Fibroblast of skin of left quadriceps (primary cell): ENCODE measurements at places on chromosomes 12 and 14.

DNA sequence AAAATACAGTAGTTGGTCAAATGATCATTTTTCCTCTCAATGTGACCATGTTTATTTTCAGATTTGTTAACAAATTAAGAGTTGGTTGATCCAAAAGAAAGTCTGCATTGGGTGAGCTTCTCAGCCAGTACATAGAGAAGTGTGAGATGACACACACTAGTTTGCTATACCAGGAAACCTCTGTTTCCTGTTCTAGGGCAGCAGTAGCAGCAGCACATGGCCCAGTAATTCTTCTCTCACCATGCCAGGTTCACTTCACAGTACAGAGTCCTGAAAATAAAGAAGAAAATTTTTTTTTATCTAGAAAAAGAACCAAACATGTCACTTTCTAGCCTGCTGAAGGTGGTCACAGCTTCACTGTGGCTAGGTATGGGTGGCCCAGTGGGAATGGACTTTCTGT, 250.2 kb upstream of the OR4E1 start:
- no peak for DNase-seq

- DNase-seq = no peak
These were observed 67.0 kb downstream of the FBXW8 start for GRCh38 chr12:116977465-116978380.

GRCh38 chr14:55151601-55152000, 22.5 kb downstream of the LGALS3 start:
- no peak for DNase-seq

DNA sequence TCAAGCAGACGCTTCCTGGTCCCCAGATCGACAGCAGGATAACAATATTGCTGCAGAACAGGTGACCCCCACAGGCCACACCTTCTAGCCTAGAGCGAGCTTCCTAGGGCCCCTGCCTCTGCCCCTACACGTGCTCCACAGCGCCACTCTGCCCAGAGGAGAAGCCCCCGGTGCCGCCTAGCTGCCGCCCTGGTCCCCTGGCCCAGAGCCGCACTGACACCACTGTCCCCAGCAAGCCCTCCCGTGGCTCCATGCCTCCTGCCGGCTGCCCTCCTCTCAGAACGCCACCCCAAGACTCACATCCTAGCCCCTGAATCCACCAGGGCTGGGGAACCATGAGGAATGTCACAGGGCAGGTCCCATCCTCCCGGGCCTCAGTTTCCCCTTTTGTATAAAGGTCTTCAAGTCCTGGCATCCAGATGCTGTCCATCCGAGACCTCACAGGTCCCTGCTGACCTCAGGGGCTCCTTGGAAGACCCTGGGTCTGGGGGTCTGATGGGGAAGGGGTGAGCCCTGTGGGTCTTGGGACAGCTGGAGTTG, 31.0 kb downstream of the JAG2 start:
- no peak for DNase-seq

- DNase-seq = no peak
These were observed 81.0 kb downstream of the NTS start for GRCh38 chr12:85955127-85955526.

GRCh38 chr14:69848903-69849391, 30.3 kb upstream of the SMOC1 start:
- no peak for DNase-seq

DNA sequence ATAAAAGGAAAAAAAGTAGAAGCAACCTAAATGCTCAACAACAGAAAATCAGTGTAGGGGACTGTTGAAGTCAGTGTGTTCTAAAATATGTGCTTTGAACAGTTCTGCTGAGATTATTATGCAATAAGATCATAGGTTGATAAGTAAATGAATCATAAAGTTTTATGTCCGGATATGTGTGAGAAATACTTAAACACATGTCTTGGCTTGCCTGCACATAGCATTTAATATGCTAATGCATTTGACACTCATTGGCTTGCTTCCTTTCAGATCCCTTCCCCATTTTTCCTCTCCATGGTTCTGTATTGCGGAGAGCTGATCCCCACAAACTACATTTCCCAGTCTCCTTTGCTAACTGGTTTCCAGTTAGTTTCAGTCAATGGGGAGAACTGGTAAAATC, 573.8 kb upstream of the TBX3 start:
- DNase-seq = peak; percentile 71

DNA sequence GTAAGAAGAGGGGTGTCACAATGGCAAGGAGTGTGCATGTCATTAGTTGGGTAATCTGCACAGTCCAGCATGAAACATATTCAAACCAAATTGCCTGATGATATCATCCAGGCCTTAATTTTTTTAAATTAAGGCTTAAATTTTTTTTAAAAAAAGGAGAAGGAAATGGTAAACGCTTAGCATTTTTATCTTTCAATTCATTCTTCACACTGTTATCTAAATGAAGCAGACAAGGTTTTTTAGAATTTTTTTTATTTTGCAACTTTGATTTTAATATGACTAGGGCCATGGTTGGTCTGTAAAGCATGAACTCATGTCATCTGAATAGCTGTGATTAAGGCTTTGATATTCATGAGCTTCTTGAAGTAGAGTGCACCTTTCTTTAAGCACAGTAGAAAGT, 362.5 kb downstream of the SYT1 start:
- DNase-seq = no peak

- DNase-seq = no peak
These were observed 45.5 kb downstream of the SLC38A6 start for GRCh38 chr14:61026526-61026925.

GRCh38 chr12:111107392-111108178, 187.2 kb upstream of the MYL2 start:
- no peak for DNase-seq

- no peak for DNase-seq
These were observed 23.3 kb downstream of the TPCN1 start for GRCh38 chr12:113244478-113244958.

DNA sequence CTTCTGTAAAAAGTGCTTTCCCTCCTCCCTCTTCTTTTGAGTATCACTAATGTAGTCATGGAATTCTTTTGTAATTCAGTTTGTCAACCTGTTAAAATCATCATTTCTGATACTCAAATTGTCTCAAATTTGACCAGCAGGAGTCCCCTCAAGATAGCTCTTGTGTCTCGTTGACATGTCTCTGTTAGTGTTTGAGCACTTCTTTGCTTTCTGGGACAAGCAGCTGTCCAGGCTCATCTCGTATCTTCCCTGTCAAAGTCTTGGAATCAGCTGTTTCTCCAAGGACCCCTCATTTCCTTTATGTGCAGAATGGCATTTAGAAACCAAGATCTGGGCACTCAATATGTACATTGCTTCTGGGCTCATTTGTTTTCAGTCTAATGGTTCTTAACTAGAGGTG, 10.7 kb downstream of the CIPC start:
- no peak for DNase-seq

- no peak for DNase-seq
These were observed 79.6 kb upstream of the IFNG-AS1 start for GRCh38 chr12:67909681-67910080.

- no peak for DNase-seq
These were observed 124.7 kb downstream of the SLC15A4 start for GRCh38 chr12:128699106-128699505.

- DNase-seq = no peak
These were observed 38.6 kb upstream of the VPS33A start for GRCh38 chr12:122304924-122305323.

GRCh38 chr12:33795536-33795935, 226.8 kb upstream of the ALG10 start:
- DNase-seq = no peak

- DNase-seq = no peak
These were observed 56.6 kb downstream of the SUDS3 start for GRCh38 chr12:118432812-118433545.

DNA sequence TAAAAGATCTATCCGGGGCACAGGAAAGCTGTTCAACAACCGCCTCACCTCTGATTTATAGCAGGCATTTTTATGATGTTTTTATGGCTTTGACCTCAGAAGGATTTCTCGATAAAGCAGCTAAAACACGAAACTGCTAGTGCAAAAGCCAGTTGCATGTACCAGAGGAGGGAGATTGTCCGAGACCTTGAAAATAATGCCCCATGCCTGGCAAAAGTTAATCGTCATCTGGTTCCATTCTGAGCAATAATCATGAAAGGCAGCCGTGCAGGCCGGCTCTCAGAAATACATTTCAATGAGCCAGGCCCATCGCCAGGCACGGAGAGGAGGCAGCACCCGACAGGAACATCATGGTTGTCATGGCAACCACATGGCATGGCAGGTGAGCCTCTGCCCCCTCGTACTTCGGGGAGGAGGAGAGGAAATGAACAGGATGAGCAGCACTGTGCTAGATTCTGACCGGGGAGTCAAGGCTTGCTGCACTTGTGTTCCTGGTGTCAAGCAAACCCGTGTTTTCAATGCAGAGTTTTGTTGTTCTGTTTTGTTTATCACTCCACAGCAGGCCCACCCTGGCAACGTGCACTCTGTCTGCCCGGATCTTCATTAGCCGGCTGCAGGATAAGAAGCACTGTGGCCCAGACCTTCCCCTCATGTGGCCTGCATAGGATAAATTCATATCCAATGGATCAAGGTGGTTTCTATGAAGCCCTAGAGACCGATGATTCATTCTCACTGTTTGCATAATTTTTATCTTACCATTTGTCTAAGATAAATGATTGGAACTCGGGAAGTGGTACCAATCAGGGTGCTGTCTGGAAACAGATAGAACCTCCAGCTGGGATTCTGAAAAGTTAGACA, 160.2 kb downstream of the RIMBP2 start:
- no peak for DNase-seq

DNA sequence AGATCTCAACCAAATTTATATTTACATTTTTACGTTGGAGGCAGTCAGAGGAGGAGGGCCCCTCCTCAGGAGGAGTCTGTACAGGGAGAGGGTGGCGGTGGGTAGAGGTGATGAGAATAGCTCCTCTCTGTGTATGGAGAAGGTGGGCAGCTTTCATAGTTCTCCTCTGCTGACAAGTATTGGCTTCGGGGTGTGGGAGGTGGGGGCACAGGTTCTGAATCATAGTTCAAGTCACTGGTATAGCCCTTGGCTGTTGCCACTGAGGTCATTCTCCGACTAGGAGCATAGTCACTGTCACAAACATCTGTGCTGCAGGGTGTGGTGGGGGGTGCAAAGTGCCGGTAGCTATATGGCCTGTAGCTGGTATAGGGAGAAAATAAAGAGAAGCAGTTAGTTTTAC, 50.3 kb downstream of the BCL2L14 start:
- no peak for DNase-seq

DNA sequence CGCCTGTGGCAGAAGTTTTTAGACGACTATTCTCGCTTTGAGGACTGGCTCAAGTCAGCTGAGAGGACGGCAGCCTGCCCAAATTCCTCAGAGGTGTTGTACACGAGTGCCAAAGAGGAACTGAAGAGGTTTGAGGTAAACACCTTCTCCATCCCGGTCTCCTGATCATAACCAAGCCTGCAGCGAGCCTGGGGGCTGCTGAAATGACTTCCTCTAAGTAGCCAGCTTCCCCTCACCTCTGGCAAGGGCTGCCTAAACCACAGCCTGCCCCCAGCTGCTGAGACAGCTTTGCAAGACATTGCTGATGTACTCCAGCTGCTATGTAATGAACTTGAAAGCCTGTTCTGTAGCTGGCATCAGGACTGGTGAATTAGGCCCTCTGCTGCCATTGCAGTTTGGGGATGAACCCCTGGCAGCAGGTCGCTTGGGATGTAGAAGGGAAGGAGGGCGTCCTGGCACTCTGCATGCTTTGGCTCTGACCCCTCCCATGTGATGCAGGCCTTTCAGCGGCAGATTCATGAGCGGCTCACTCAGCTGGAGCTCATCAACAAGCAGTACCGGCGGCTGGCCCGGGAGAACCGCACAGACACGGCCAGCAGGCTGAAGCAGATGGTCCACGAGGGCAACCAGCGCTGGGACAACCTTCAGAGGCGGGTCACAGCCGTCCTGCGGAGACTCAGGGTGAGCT, 84.6 kb downstream of the ESR2 start:
- DNase-seq = no peak

DNA sequence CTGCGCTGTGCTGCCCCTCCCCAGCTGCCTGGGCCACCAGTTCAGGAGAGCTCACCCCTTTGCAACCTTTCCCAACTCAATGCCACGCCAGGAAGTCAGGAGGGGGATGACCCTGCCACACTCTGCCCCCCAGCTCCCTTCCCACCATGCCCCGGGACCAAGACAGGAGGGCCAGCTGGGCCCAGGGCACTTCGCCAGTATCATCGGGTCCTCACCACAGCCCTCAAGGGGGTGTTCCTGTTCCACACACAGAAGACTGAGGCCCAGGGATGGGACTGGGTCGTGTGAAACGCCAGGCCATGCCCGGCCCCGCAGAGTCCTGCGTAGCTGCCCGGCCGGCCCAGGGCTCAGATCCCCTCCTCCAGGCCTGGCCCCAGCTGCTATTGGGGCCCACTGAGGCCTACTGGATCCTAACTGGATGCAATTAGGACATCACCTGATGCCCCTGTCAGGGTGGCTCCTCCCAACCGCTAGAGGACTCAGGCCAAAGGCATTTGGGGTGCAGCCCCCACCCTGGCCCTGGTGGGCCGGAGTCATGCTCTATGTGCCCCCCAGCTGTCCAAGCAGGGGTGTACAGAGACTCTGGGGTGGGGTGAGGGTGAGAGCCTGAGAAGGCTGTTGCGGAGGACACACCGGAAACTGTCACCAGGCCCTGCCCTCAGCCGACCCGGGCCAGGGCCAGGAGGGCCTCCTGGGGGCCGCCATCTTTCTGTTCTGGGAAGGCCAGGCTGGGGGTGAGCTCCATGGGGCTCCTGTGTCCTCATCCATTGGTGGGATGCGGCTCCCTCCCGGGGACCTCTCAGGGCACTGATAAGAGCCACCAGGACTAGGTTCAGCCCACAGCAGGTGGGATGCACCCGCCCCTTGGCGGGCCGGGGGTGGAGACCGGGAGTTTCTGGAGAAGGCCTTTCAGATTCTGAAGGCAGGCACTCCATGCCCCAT, 29.3 kb upstream of the ANKRD9 start:
- DNase-seq = no peak

DNA sequence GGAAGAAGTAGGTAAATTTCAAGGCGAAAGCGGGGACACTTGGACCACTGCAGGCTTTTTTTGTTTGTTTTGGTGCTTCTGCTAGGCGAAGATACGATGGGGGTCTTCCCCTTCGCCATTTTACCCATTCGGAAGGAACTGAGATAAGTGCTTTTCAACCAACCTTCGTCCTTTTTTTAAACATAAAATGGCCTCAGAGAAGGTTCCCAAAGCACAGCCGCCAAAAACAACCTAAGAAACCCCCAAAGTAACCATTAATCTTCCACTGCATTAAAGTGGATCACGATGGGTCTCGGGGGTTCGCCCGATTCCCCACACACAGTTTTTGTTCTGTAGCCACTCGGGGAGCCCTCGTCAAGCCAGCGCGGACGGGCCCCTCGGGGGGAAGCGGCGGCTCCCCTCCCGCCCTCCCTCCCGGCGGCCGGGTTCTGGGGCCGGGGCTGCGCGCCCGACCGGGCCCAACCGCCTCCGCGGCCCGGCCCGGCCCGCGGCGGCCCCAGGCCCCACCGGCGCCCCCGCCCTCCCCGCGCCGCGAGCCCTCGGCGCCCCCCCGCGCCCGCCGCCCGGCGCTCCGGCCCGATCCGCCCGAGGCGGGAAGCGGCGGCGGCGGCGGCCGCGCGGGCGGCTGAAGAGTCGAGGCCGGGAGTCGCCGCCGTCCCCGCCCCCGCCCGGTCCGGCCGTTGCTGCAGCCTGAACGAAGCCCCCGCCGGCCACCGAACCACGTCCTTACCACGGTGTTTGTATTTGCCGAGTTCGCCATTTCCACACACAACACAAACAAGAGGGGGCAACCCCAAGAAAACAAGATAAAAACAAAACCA, 790 bp downstream of the GTF2A1 start:
- DNase-seq = no peak

GRCh38 chr14:74204491-74204890, 34.8 kb upstream of the VSX2 start:
- no peak for DNase-seq
